ENCODE measurements at places on chromosomes 4 and X. TPM values are rescaled to one million over a fixed set of nuclear protein-coding genes. Genes with fewer than 3 reads are reported as not detected.

GABRG1 gene
- not detected for total RNA-seq

CXCL1 gene
- total RNA-seq, result not detected

FRMD7 gene
- total RNA-seq, result not detected

ADH1C gene
- total RNA-seq, result not detected

- H3K36me3 ChIP-seq, result no peaks in the 10 kb centered on the region
- H3K4me3 ChIP-seq, result no peak overlapping the region
- DNase-seq, result no peak
- no peaks in the 10 kb centered on the region for H3K27me3 ChIP-seq
- no peak overlapping the region for H3K27ac ChIP-seq
These were observed 374.9 kb upstream of the TECRL start for GRCh38 chr4:64784125-64784524.

- H3K36me3 ChIP-seq, result no peaks in the 10 kb centered on the region
- peaks cover 4% of the 10 kb centered on the region for H3K4me1 ChIP-seq
- no peak for DNase-seq
- no peak overlapping the region for H3K4me3 ChIP-seq
- no peak overlapping the region for H3K27ac ChIP-seq
These were observed 13.2 kb upstream of the HCCS start for GRCh38 chrX:11097933-11098332.

DNA sequence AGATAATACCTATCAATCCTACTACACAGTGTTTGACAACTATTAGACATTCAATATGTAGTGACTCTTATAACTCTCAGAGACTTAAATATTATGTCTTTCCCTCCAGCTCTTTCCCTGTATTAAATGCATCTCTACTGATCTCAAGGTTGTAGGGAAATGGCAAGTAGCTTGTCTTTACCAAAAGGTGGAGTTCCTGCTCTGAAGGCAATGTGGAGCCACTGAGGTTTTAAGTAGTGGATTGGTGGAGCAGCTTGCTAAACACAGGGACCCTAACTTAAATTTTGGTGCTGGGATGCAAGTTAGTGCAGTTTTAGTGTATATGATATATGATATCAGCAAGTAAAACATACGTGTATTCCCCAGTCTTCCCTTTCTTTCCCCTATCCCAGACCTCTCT lies 13.1 kb downstream of the FNIP2 start:
- H3K27me3 ChIP-seq, result no peaks in the 10 kb centered on the region
- no peak for DNase-seq
- H3K4me3 ChIP-seq, result no peak overlapping the region
- H3K4me1 ChIP-seq, result peaks cover 57% of the 10 kb centered on the region
- no peaks in the 10 kb centered on the region for H3K36me3 ChIP-seq

DNA sequence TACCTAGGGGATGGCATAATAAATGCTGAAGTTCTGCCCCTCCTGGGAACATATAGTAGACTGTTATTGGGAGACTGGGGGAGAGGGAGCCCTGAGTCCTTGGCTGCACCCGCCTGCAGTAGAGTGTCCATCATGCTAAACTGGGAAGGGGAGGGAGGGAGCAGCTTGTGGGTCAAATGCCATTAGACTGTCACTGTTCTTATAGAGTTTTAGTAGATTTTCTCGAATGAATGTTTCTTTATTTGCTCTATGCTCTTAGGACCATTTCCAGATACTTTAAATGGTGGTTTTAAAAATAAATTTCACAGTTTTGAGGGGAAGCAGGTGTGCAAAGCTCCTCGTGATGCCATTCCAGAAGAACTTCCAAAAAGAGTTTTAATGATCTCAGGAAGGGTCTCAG lies 111.6 kb upstream of the USP9X start:
- peaks cover 10% of the 10 kb centered on the region for H3K36me3 ChIP-seq
- peaks cover 55% of the 10 kb centered on the region for H3K27me3 ChIP-seq
- H3K4me3 ChIP-seq, result no peak overlapping the region
- no peak for DNase-seq

GRCh38 chr4:183012879-183013729 lies 86.0 kb upstream of the WWC2 start:
- DNase-seq, result no peak
- no peaks in the 10 kb centered on the region for H3K4me1 ChIP-seq
- H3K36me3 ChIP-seq, result no peaks in the 10 kb centered on the region
- no peak overlapping the region for H3K27ac ChIP-seq
- H3K27me3 ChIP-seq, result peaks cover 23% of the 10 kb centered on the region

DNA sequence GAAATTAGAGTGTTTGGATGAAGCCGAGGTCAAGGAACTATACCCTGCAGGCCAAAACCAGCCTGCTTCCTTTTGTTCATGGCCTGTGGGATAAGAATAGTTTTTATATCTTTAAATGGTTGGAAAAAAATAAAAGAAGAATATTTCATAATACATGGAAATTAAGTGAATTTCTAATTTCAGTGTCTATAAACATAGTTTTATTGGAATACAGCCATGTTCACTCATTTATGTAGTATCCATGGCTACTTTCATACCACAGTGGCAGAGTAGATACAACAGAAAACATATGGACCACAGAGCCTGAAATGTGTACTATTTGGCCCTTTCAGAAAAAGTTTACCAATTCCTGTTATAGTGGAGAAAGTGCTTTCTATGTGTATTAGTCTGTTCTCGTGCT lies 13.6 kb downstream of the LIMCH1 start:
- no peaks in the 10 kb centered on the region for H3K36me3 ChIP-seq
- DNase-seq, result no peak
- no peak overlapping the region for H3K4me3 ChIP-seq

DNA sequence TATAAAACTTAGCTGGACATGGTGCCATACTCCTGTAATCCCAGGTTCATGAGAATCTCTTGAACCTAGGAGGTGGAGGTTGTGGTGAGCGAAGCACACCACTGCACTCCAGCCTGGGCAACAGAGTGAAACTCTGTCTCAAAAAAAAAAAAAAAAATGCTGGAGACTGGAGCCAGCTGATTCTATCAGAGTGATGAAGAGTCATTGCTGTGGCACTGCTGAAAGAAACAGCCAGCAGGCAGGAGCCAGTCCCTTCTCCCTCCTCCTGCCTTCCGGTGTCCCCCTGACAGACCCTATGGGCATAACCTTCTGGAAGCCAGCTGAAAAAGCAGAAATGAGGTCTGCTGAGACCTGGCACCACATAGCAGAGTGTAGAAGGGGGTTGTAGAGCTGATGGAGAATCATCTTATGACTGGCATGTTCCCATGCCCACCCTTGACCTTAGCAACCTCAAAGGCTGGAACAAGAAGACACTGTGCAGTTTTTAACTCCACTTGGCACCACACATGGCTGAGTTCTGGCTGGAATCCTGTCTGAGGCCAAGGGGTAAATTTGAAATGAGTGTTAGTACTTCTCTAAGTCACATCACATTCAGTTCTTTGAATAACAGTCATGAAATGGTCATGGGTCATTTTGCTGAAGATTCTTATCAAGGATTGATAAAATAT lies 2.6 kb upstream of the SPINK2 start:
- H3K4me1 ChIP-seq, result peaks cover 20% of the 10 kb centered on the region
- peaks cover 35% of the 10 kb centered on the region for H3K27me3 ChIP-seq
- no peak overlapping the region for H3K4me3 ChIP-seq
- H3K36me3 ChIP-seq, result no peaks in the 10 kb centered on the region
- H3K27ac ChIP-seq, result no peak overlapping the region

DNA sequence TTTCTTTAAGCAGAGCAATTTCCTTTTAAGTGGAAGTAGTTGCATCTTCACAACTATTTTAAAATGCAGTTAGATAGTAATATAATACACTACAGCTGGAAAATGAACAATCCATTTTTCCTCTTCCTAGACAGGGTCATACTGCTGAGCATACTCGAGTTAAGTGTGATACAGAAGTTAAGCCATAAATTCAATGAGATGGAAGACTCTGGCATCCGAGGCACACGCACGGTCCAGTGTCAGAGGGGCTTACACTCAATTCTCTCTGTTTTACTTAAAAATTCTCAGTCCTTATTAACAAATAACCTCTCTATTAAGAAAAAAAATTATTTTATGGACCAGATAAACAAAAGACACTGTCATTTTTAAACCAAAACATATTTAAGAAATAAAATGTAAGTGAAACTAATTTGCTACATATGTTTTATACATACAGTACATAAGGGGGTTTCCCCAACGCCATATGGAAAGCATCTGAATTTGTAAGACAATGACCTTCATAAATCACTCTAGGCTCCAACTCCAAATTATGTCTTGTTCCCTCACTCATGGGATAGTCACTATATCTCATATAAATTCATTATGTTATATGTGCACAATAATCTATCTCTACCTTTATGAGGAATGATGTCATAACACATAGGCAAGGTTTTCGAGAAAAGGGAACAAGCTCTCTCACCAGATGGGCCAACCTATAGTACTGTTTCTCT lies 315.3 kb downstream of the PAPSS1 start:
- no peak overlapping the region for H3K27ac ChIP-seq
- no peak for DNase-seq
- no peak overlapping the region for H3K4me3 ChIP-seq
- peaks cover 6% of the 10 kb centered on the region for H3K27me3 ChIP-seq
- H3K4me1 ChIP-seq, result no peaks in the 10 kb centered on the region
- no peaks in the 10 kb centered on the region for H3K36me3 ChIP-seq

GRCh38 chrX:153491351-153491914 lies 3.3 kb upstream of the BGN start:
- no peaks in the 10 kb centered on the region for H3K36me3 ChIP-seq
- H3K27ac ChIP-seq, result no peak overlapping the region
- no peak for DNase-seq
- no peaks in the 10 kb centered on the region for H3K4me1 ChIP-seq

DNA sequence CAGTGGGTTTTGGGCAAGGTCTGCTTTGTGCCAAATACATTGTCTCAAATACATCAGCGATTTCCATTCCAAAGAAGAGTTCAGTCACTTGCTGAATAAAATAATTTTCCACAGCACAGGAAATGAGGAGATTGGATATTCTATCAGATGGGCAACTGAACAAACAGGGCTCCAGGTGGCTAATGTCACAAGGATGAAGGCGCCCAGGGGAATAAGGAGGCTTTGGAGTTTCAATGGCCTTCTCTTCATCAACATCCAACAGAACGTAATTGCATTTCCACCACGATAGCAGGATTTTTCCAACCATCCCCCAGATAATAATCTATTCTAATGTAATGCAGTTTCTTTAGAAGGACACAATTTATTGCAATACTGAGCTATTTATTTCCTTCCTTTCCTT lies 104.7 kb upstream of the KLHL13 start:
- peaks cover 21% of the 10 kb centered on the region for H3K27me3 ChIP-seq
- DNase-seq, result no peak
- H3K27ac ChIP-seq, result no peak overlapping the region
- H3K4me1 ChIP-seq, result peaks cover 5% of the 10 kb centered on the region
- no peaks in the 10 kb centered on the region for H3K36me3 ChIP-seq

DNA sequence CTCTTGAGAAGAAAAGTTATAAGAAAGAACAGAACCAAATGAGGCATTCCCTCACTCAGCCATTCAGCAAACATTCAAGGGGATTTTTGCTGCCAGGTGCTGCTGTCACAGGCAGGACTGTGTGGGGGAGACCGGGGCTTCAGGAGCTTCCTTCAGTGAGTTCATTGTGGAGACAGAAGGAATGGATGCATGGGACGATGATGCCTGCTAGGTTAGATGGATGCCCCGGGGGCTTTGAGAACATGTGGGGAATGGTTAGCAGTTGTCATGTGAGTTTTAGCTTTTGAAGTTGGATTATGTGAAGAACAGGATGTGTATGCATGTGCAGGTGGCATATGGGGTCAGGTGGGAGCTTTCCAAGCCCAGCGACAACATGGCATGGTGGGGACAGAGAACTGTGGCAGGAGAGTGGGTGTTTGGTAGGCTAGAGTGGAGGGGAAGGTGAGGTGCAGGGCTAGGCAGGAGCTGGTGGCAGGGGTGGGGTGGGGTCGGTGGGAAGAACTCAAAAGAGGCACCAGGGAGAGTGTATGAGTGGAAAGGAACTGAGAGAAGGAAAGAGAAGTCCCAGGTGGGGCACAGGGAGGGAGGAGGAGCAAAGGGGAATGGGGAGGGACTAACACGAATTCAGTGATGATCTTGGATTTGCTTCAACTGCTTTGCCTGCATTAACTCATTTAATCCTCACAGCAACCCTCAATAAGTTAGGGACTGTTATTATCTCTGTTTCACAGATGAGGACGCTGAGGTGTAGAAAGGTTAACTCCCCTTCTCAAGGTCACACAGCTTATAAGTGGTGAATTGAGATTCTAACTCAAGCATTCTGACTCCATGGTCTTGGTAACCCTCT lies 8.4 kb downstream of the DCUN1D4 start:
- H3K4me3 ChIP-seq, result no peak overlapping the region
- no peak for DNase-seq
- no peak overlapping the region for H3K27ac ChIP-seq
- peaks cover 47% of the 10 kb centered on the region for H3K4me1 ChIP-seq
- no peaks in the 10 kb centered on the region for H3K27me3 ChIP-seq

GRCh38 chr4:6494431-6495295 lies 22.2 kb upstream of the PPP2R2C start:
- H3K27me3 ChIP-seq, result peaks cover 10% of the 10 kb centered on the region
- H3K4me1 ChIP-seq, result no peaks in the 10 kb centered on the region
- DNase-seq, result no peak

All from activated T-cell treated with anti-CD3 and anti-CD28 coated beads, Interleukin-2, amount 50 U/mL, for 72 hours (primary cell).